Right ventricle myocardium inferior (tissue), 1 donor: ENCODE measurements at places on chromosomes 7 and 10.

- no peak for DNase-seq
Observed at GRCh38 chr7:36742911-36743775, 18.8 kb upstream of the AOAH start.

GRCh38 chr10:117457932-117458331, 82.7 kb upstream of the PDZD8 start:
- no peak for DNase-seq

- no peak for DNase-seq
Observed at GRCh38 chr10:102580230-102580629, 64.0 kb upstream of the TRIM8 start.

- no peak for DNase-seq
Observed at GRCh38 chr10:57897611-57898010, 370.1 kb downstream of the IPMK start.

GRCh38 chr7:44182827-44183226, 6.4 kb downstream of the GCK start:
- no peak for DNase-seq

DNA sequence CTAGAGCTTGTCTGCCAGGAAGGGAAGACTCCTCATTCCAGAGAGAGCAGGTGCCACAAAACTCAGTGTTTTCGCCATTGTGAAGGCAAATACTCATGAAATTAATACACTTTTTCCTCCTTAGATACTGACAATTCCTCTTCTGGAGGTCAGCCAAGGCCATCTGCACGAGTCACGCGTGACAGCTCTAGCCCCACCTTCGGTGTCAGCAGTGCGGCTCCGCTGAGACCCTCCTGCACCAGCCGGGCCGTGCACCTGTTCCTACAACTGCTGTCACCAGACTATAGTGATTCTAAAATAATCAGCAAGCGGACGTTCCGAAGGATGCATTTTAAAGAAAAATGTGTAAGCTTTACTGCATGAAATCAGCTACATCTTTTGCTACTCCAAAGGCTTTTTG, 127.7 kb downstream of the DIP2C start:
- no peak for DNase-seq
